ENCODE measurements at places on chromosomes 2 and 18.

- DNase-seq: no peak
Observed at GRCh38 chr2:233346930-233347329, 7.4 kb upstream of the DGKD start.

- DNase-seq: no peak
Observed at GRCh38 chr2:129061069-129061768, 742.6 kb upstream of the HS6ST1 start.

DNA sequence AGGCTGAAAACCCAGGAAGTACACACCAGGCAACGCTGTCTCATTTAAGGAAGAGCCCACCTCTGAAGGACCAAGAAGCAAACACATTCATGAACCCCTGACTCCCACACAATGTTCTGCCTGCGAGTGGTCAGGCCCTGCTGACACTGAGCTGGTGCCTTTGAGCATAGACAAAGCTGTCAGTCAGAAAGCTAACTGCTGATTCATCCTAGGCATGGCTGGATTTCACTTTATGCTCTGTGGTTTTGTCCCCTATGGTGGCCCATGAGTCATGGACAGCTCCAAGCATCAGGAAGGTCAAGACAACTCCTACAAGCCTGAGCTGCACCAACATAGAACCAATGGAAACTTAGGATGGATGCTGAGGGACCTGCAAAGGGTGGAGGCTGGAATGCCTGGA lies 78.9 kb downstream of the UXS1 start:
- no peak for DNase-seq

- DNase-seq: no peak
Observed at GRCh38 chr18:72542342-72542741, 1.8 kb downstream of the CBLN2 start.

- no peak for DNase-seq
Observed at GRCh38 chr18:59056706-59057492, 82.8 kb upstream of the SEC11C start.

DNA sequence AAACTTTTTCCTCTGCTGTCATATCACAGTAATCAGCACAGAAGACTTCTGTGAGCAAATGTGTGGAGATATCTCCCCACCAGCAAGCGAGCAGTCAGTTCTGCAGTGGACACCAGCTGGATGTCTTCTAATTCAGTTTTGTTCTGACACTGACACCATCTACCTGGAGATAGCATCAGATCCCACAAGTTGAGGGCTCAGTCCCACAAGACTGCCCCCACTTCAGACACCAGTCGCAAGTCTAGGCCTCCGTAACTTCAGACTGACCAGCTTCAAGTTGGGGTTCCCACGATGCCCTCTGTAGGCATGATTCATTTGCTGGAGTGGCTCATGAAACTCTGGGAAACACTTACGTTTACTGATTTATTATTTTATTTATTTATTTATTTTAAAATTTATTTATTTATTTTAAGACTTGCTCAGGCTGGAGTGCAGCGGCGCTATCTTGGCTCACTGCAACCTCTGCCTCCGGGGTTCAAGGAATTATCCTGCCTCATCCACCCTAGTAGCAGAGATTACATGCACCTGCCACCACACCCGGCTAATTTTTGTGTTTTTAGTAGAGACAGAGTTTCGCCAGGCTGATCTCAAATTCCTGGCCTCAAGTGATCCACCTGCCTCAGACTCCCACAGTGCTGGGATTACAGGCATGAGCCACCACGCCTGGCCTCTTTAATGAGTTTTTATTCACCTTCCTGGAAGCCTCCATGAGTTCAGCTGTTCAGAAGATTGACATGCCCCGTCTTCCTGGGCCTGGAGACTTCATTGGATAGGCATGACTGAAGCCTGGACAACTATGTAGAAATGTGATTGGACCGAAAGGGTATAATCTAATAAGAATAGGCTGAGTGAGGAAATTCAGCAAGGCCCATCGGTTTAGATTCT lies 55.7 kb downstream of the PAPOLG start:
- no peak for DNase-seq

DNA sequence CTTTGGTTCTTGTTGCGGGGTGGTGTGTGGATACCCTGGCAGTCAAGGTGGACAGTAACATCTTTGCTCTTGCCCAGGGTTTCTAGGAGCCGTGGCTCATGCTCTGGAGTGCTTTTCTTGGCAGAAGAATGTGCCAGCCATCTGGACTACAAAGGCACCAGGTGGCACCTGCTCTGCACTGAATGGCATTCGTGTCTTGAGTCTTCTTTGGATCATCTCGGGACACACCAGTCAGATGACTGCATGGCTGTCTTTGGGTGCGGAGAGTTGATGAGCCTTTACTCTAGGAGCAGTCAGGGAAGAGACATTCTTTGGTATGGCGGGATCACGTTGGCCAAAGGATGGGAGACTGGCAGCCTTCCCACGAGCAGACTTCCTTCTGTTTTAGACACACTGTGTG lies 104.1 kb upstream of the SEC11C start:
- DNase-seq: no peak

DNA sequence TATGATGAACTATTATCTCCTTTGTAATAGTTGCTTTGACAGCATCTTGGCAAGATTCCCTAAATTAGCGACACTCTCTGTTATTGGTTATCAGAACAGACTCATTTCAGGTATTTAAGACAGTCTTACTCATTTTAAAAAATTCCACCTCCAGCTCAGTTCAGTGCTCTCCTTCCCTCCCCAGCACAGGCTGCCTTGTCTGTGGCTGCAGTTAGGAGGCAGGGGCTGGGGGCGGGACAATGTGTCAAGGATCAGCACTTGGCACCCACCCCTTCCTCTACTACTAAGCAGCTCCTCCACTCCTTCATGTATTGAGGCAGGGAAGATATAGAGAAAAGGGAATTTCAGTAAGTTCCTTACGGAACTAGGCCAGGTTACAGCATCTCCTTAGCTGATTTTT lies 85.0 kb downstream of the VSNL1 start:
- DNase-seq: no peak

GRCh38 chr2:144942516-144943256 lies 422.8 kb upstream of the ZEB2 start:
- no peak for DNase-seq

GRCh38 chr2:60280238-60280637 lies 273.2 kb downstream of the BCL11A start:
- no peak for DNase-seq

DNA sequence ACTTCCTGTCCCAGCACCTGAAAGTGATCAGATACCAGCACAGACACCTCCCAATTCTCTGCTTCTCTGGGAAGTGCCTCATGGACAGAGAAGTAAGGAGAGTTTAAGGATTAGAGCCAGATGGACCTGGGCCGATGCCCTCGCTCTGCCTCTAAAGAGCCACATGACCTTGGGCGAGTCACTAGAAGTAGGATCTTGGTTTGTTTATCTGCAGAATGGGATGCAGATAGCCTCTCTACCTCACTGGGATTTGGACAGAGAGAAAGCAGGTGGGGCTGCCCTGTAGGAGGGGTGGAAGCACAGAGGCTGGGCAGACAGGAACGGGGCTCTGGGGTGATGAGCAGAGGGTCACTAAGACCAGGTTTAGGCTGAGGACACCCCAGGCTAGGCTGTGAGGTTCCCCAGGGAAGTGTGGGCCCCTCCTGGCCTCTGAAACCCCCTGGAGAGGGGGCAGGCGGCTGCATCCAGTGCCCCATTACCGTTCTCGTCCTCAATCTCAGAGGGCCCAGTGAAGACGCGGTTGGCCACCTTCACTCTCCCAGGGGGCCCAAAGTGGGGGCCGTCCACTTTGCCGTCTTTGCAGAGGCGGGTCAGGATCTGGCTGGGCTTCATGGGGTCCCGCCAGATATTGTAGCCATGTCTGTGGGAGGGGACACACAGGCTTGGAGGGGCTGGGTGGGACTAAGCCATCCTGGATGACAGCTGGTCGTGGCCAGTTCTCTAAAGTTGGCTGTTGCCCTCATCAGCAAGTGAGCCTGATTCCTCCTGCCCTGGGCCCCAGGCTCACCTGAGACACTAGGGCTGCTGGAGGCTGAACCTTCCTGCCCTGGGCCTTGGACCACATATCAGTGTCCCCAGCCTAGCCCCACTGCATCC lies 13.3 kb downstream of the OTOF start:
- DNase-seq: no peak

- DNase-seq: no peak
Observed at GRCh38 chr2:147999126-147999525, 21.4 kb downstream of the ORC4 start.

- DNase-seq: no peak
Observed at GRCh38 chr2:241183221-241183620, 5.3 kb upstream of the ANO7 start.

- no peak for DNase-seq
Observed at GRCh38 chr2:169114056-169114455, 44.7 kb downstream of the DHRS9 start.

DNA sequence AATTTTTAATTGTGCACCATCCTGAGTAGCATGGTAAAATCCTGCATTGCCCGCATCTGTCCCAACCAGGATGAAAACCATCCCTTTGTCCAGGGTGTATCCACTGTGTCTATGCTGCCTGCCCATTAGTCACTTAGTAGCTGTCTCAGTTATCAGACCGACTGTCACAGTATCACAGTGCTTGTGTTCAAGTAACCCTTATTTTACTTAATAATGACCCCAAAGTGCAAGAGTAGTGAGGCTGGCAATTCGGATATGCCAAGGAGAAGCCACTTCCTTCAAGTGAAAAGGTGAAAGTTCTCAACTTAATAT lies 8.8 kb downstream of the ITSN2 start:
- DNase-seq: no peak

DNA sequence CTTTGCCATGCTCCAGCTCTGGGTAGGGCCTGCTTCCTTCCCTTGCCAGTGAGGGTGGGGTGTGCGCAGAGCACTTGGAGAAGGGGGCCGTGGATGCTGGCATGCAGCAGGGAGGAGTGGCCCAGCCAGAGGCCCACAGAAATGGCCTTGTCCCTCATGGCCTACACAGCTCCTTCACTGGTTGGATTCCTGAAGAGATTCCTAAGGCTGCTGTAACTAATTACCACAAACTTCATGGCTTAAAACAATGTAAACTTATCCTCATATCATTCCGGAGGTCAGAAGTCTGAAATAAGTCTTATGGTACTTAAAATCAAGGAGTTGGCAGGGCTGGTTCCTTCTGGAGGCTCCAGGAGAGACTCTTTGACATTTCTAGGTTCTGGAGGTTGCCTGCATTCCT lies 195.2 kb downstream of the GLI2 start:
- DNase-seq: no peak

DNA sequence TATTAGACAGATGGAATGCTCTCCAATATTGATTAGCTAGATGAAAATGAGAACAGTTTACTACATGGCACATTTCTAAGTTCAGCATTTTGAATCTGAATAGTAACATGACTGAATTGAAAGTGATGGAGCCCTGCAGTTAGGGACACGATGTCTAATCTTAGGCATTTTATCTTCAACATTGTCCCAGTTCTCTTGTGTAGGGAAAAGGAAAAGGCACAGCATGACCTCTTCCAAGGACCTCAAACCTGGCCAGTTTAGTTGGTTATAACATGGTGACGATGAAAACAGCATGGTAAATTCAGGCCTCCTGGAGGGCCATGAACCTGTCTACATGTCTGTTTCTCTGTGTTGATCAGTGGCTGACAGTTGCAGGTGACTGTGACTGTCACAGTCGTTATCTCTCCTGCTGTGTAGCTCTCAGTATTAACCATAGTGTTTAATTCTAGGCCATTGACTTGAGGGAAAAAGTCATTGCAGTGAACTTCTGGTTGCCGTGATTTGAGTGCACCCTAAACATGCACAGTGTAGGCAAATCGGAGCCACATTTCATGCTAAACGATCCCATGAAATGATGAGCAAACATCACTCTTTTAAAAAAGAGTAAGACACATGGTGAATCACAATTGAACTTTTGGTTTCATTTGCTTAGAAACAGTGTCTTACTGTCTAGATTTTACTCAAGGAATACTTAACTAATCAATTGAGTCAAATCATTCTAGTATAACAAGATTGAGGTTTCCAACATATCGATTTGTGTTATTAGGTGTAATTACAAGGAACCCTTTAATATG lies 129.7 kb downstream of the PHLPP1 start:
- no peak for DNase-seq

GRCh38 chr18:23596183-23596582 lies 9.9 kb upstream of the NPC1 start:
- DNase-seq: no peak

- DNase-seq: no peak
Observed at GRCh38 chr2:203706403-203706802, at the start of gene CD28. TSS of gene CD28 (plus strand) at chr2:203706639. CDS start at chr2:203706697, 58 bp downstream.

- no peak for DNase-seq
Observed at GRCh38 chr2:187917535-187917934, 363.3 kb upstream of the TFPI start.

- no peak for DNase-seq
Observed at GRCh38 chr2:169193618-169194017, 124.3 kb downstream of the DHRS9 start.

- DNase-seq: no peak
Observed at GRCh38 chr2:217904614-217904965, 98.2 kb downstream of the TNS1 start.

GRCh38 chr2:17076533-17076932 lies 410.9 kb upstream of the CYRIA start:
- no peak for DNase-seq

DNA sequence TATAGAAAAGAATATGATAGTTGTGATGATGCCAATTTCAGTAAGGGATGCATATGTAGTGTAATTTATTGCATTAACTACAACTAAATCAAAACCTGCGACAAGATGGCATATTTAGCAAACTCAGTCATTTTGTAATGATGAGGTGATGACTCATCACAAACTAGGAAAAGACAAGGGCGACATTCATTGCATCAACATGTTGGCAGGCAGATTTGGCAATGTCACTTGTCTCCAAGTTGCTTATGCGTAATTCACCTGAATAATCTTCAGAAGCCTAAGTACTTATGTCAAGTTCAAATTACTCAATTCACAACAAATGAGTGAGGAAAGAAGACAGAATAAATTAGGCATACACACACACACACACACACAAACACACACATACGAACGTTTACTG lies 273.2 kb upstream of the RGPD4 start:
- DNase-seq: no peak

- DNase-seq: no peak
Observed at GRCh38 chr2:197167608-197168314, 142.8 kb downstream of the ANKRD44 start.

- DNase-seq: no peak
Observed at GRCh38 chr2:48901015-48901343, 145.5 kb upstream of the LHCGR start.

DNA sequence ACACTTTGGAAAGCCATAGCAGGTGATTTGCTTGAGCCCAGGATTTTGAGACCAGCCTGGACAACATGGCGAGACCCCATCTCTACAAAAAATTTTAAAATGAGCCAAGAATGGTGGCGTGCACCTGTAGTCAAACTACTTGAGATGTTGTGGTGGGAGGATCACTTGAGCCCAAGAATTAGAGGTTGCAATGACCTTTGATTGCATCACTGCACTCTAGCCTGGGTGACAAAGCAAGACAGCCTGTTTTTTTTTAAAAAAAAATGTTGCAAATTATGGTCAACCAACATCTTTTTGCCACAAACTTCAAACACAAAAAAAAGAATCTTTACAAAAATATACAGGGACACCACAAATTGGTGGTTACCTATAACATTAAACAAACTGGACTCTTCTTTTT lies 40.3 kb downstream of the MEX3C start:
- no peak for DNase-seq

Data from renal cortex interstitium (tissue), 15 donors.